ENCODE measurements at places on chromosomes 16 and 17.

DNA sequence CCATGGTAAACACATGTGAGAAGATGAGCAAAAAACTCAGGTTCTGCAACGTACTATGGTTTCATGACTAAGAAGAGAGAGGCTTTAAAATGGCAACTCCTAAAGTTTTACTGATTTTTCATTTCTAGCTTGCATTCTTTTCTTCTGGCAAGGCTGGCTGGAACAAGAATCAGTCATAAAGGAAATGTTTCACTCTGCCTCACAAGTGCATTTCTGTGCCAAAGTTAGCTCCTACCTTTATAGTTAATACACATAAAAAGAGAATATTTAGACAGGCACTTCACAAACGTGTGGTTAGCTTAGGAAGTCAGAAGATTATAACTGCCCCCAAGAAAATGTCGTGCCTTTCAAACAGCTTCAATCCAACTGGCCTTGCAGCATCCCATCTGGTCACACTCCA, 417.1 kb upstream of the CDH11 start:
- DNase-seq, result no peak

DNA sequence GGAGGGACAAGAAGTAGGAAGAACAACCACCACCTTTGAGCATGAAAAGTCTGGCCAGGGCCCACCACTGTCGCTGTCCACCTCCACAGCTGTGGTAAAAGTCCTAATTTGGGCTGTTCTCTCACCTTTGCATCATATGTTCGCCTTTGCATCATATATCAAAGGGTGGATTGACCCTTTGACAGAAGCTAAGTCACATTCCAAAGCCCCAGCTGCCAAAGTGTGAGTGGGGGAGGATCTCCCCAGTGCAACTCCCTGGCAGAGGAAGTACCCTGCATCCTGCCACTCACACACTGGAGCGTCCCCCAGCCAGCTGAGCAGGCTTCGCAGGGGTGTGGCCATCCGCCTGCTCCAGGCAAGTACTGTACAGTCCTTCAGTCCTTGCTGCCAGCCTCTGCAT, 12.7 kb upstream of the SPECC1 start:
- DNase-seq, result no peak

DNA sequence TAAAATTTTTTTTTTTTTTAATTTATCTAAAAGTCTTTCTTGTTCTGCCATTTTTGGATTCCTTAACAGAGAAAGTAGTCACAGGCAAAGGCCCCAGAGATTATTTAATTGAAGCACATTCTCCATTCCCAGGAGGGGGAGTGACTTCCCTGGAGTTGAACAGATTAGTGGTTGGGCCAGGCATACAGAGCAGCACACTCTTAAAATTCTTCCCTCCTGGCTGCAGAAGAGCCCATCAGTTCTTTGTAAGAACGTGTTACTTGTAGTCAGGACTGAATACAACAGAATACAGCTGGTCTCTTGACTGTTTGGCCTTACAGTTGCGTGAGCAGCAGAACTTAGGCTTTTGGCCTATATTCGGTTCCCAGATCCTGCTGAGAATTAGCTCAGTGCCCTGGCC, 1.8 kb downstream of the ALKBH5 start:
- DNase-seq, result no peak

- no peak for DNase-seq
These were observed 7.7 kb downstream of the CENPV start for GRCh38 chr17:16345565-16345964.

GRCh38 chr16:72111657-72112451, 18.2 kb downstream of the DHX38 start:
- DNase-seq, result no peak

- DNase-seq, result no peak
These were observed 60.2 kb downstream of the HAPSTR1 start for GRCh38 chr16:9151597-9151996.

- DNase-seq, result no peak
These were observed 74.3 kb downstream of the KANSL1 start for GRCh38 chr17:46118964-46119363.

- no peak for DNase-seq
These were observed 6.0 kb upstream of the CBX8 start for GRCh38 chr17:79802736-79803420.

DNA sequence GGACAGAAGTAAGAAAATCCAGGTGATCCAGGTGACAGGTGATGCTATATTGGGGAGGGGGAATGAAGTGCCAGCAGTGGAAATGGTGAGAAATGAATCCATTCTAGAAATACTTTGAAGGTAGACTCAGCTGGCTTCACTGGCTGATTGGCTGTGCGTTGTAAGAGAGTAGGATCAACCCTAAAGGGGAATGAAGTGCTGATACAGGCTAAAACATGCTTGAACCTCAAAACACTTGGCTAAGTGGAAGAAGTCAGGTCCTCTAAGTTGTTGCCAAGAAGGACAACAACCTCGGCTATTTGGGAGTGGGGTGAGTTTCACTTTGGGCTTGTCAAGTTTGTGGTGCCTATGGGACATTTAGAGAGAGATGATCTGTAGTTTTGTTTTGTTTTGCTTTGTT, 24.1 kb upstream of the SCNN1B start:
- DNase-seq, result no peak

- no peak for DNase-seq
These were observed 322.1 kb downstream of the MAP2K4 start for GRCh38 chr17:12342609-12343435.

DNA sequence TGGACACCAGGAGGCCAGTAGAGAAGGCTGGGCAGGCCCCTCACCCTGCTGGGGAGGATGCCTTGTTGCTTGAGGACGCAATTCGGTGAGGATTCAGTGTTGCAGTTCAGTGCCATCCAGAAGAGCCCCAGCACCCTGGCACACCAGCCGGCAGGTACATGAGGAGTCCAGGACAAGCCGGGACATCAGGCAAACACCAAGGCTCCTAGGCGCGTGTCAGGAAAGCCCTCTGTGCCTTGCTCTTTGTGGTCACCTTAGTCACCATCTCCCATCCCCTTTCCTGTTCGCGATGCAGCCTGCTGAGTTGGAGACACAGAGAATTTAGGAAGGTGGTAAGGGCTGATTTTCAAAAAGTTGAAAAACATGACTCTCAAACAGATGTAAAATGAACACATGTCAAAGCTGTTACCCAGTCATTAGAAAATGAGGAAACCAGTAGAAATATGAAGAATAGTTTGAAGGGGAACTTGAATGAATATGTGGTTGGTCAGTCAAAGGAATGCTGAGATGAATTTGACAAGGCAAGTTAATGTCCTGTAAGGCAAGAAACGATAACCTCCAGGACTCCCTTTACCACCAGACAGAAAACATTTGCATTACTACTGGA, 2.3 kb upstream of the NCBP3 start:
- DNase-seq, result no peak

DNA sequence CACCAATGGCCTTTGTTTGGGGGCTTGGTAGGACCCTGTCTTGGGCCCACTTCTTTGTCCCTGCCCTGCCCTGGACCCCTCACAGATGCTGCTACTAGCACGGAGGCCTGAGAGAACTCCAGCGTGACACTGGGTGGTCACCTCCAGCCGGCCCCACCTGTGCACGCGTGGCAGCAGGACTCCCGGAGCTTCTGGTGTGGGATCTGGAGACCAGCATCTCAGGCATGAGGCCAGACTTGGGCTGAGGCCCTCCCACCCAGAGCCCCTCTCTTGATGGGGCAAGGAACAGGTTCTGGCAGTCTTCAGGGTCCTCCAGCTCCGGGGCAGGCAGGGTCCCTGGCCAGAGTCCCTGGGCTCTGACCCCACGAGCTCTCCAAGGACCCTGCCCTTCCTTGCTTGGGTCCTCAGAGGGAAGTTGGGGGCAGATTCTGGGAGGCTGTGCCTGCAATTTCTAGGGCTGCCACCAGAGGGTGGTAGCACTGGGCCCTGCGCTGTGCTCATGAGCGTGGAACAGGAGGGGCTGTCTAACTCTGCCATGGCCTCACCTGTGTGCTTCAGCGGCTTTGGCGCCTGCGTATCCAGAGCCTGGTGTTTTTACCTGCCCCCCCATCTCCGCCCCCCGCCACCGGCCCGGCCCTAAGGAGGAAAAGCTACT, 3.1 kb upstream of the BAIAP3 start:
- DNase-seq, result no peak

DNA sequence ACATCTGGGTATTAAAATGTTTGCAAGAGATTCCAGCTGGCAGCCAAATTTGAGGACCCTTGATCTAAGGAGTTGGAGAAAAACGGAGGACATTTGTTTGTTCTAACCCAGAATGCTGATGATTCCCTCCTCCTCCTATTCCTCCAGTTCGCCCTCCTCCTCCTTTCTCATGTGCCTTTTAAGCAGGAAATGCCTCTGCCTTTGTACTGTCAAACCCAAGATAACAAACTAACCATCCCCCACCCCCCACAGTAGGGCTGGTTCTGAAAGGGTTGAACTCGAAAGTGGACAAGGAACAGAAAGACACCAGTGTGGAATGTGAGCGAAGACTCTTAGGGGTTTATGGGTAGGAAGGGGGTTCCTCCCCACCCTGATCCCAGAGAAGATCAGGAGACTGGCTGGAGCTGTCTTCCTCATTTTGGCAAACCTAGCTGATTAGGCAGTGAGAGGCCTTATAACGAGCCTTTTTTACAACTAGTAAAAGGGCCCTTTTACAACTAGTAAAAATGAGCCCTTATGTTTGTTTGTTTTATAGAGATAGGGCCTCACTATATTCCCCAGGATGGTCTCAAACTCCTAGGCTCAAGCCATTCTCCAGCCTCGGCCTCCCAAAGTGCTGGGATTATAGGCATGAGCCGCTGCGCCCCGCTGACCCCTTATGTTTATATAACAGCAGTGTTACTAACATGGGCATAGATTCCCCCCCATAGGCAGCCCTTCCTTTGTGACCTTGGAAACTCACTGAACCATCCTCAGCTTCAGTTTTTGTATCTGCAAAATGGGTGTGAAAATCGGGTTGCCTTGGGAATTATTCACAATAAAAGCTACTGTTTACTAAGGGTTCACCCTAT, 975 bp downstream of the CHD9 start:
- DNase-seq, result no peak

- no peak for DNase-seq
These were observed 6.9 kb downstream of the GNAO1 start for GRCh38 chr16:56198006-56198754.

DNA sequence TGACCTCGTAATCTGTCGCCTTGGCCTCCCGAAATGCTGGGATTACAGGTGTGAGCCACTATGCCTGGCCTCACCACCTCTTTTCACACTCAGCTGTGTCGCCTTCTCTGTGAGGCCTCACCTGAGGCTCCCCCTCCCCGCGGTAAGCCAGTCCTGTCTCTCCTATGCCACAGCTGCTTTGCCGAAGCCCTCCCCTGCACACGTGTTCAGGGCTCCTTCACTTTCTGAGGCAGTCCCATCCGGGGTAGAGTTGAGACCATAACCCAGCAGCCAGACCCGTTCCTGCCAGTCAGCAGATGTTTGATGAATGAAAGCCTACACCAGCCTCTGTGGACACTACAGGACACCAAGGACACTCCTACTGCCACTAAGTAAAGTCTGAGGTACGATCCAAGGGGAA, 10.6 kb downstream of the USP7 start:
- DNase-seq, result no peak

DNA sequence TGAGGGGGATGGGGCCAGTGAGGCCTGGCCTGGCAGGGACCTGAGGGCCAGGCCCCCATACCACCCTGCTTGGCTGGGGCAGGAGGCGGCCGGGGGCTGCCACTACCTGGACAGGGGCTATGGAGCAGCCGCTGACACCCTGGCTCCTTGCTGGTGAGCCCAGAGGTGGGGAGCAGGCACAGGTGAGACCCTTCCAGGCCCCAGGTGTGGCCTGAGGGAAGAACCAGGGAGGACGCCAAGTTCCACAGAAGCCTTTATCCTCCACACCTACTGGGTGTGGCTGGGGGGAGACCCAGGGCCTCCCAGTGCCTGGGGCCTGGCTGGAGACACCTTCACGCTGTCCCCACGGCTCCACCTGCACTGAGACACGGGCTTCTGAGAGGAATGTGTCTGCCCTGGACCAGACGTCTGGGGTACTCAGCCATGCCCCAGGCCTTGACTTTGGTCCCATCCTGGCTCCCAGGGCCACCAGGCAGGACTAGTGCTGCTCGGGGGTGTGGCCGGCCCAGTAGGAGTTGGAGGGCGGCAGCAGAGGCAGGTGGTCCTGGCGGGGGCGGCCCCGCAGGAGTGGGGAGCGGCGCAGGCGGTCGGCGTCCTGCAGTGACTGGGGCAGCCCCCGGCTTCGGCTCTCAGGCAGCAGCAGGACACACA, 4.7 kb downstream of the SLC22A31 start:
- no peak for DNase-seq

- no peak for DNase-seq
These were observed 250.3 kb upstream of the CDH11 start for GRCh38 chr16:65372171-65372570.

- no peak for DNase-seq
These were observed 82.5 kb downstream of the C17orf67 start for GRCh38 chr17:56751145-56751738.

- no peak for DNase-seq
These were observed 41.8 kb upstream of the AMZ2 start for GRCh38 chr17:68205808-68206720.

GRCh38 chr16:54655121-54655590, 275.5 kb upstream of the IRX5 start:
- DNase-seq, result no peak

DNA sequence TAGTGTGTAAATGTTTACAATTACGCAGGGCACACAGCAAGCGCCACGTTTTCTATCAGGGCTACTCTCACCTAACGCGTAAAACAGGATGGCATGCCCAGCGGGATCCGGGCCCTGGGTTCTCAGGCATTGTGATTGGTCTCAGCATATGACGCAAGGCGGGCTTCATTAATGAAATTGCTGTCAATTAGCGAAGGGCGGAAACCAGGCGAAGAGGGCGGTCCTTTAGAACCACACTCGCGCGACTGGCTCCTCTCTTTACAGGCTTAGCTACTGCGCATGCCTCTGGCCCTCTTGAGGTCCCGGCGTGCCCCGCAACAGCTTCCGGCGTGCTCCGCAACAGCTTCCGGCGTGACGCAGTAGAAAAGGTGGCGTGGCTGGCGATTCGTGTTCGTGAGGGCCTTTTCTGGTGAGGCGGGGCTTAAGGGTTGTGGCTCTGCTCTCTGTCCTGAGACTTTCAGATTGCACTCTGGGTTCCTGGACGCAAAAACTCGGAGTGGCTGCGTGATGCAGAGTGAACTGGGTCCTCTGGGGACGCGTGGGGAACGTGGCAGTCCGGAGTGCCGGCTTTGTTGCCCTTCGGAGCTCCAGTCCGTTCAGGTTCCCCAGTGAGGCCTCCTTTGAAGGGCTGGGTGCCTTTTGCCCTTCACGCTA, 9.2 kb downstream of the OR2C1 start:
- DNase-seq, result peak; percentile 53

- no peak for DNase-seq
These were observed 25.6 kb downstream of the MRM3 start for GRCh38 chr17:807523-808294.

DNA sequence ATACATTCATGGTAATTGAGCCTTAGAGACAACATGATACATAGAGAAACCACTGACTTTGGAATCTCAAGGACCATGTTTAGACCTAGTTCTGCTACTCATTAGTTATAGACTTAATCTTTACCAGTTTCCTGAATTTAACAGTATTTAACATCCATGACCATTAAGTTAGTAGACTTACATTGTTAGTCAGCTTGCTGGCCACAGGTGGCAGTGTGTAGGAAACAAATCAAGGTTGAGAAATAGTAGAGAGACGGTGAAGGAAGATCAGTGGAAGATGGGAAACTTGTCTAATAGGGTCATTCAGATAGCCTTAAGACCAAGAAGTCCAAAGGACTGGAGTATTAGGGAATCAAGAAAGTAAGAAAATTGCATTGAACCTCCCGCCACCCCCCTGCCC, 31.0 kb downstream of the OMG start:
- DNase-seq, result no peak

All from esophagus squamous epithelium (tissue), 5 donors.